Stimulated activated CD8-positive, alpha-beta memory T cell treated with anti-CD3 and anti-CD28 coated beads, Interleukin-4, amount 100 ng/mL, for 1 hour (primary cell): ENCODE measurements at places on chromosomes 1 and 21.

GRCh38 chr1:70542856-70543255 is 131.8 kb downstream of the CTH start:
- DNase-seq = no peak

DNA sequence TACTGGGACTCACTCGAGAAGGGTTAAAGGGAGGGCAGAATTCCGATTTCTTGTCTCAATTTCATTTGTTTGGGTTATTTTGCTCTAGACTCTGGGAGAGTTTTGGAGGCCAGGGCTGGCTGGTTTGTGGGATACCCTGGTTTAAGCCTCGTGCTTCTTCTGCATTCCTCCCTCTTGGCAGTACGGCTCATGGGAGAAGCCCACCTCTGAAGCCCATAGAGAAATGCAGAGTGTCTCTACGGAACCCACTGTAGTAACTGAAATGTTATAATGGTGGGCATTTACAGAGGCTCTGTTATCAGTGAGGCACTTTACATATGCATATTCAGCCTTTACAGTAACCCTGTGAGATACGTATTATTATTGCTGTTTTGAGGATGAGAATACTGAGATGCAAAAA is 43.9 kb downstream of the ROR1 start:
- DNase-seq = no peak

- no peak for DNase-seq
Observed at GRCh38 chr1:8598060-8598724, 219.2 kb downstream of the RERE start.

GRCh38 chr1:203122159-203122558 is 5.4 kb upstream of the ADORA1 start:
- DNase-seq = no peak

- no peak for DNase-seq
Observed at GRCh38 chr1:114099268-114099667, 54.4 kb downstream of the SYT6 start.
